ENCODE measurements at places on chromosomes 3 and 15. TPM values are rescaled to one million over a fixed set of nuclear protein-coding genes. Genes with fewer than 3 reads are reported as not detected.

DNA sequence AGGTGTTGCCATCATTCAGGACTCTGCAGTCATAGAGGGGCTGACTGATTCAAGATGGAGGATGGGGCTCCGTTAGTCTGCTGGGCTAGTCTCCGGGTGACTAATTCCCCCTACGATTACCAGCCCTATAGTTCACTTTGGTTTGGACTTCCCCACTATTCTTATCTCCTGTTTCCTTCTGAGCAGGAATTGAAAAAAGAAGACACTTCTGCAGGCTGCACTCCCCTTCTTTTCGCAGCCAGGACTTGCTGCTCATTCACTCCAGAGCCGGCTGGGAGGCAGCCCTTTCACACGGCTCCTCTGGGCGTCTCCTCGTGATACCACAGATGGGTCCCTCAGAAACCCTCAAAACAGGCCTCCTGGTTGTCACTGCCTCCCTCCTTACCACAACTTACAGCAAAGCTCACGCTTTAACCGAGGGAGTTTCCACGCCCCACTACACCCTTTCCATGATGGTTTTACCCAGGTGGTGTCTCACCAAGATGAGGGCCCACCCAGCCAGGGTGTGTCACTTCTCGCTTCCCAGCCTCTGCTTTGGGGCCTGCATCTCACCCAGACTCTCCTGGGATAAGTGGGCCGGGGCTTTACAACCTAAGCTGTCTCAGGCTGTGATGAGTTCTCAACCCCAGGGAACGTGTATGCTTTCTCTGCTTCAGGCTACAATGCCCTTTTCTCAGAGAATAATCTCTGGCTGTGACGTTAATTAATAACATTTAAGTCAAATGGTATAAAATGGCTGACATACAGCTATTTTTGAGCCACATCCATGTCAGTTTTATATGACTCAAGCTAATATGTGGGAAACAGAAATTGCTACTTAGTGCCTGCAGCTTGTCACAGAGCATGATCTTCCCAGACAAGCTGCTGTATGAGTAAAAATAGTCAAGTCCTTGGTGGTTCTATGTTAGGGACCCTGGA, 11.9 kb downstream of the CX3CR1 start:
- DNase-seq, result no peak

DNA sequence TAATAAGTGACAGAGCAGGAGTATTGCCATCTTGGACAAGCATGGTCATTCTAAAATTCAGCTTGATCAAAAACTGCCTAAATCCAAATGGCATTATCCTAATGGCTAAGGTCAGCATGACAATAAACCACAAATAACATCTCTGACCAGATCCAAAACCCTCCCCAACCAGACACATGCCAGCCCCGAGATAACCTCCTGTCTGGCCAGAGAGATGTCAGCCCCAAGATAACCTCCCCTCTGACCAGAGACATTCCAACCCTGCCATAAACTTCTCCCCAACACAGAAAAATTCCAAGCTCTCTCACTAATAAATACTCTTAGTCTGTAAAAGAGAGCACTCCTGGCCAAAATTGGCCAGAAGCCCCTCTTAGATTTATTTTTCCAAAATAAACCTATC, 470.5 kb upstream of the UBE2E2 start:
- DNase-seq, result no peak

- DNase-seq, result no peak
Observed at GRCh38 chr3:71207632-71208031, 375.9 kb downstream of the FOXP1 start.

Gene UTS2B
- not detected for total RNA-seq

DNA sequence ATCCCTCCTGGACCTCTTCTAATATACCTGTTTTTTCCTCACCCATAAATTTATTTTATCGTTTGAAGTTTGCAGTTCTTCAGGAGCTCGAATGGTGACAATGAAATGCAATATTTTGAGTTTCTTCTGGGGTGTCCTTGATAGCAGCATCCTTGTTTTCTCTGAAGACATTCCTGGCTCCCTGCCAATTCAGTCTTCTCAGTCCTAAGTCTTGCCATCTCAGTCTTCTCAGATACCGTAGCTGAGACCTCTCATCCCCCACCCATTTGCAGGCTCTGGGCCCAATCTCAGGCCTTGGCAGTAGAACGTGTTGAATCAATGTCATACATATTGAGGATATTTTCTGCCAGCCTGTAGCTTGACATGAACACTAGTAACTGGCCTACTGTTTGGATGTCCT, 140.9 kb downstream of the NECTIN3 start:
- DNase-seq, result no peak

Gene RHOV
- total RNA-seq, result 1.6 TPM
